Activated T-cell treated with anti-CD3 and anti-CD28 coated beads, Interleukin-2, amount 50 U/mL, for 72 hours (primary cell): ENCODE measurements at places on chromosomes 13 and 19.
A peak's percentile ranks its signal among the peaks of the same experiment; 100 is the strongest.

DNA sequence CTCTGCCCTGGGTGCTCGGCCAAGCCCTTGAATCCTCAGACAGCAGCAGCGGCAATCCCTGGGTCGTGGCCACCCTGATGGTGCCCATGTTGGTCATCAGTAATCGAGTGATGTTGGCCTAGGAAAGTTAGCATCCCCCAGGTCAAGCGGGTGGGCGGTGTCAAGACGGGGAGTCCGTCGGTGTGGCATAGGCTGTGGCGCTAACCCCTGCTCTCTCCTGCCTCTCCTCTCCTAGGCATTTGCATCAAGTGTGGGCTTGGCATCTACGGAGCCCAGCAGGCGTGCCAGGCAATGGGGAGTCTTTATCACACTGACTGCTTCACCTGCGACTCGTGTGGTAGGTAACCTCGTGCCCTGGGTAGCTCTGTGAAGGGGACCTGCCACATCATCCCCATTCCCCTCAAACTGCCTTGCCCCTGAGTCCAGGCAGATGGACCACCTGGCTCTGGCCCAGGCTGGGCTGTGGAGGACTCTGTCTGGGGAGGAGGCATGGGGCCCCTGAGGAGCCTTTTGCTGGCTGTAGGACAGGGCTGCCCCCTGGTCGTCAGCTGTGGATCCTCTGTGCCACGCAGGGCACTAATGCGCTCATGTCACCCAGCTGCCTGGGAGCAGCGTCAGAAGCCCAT is 8.7 kb downstream of the WTIP start:
- no peak overlapping the region for H3K4me3 ChIP-seq
- H3K4me1 ChIP-seq: no peaks in the 10 kb centered on the region
- no peak overlapping the region for H3K27ac ChIP-seq
- DNase-seq: no peak

DNA sequence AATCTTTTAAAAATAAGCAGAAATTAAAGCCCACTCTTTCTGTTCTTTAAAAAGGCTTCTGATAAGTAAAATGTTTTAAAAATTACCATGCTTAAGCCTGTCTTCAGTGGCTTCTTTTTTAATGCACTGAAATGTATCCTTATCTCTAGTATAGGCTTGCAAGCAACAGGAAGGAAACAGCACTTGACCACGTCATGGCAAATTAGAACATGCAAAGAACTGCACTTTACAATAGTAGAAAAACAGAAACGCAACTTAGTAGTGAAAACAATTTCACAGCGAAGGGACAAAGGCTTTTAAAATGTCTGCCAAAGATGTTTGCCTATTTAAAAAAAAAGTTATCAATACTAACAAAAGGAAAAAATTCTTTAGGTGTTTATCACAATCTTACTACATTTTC is 36.3 kb downstream of the ELF1 start:
- H3K36me3 ChIP-seq: peaks cover 16% of the 10 kb centered on the region
- DNase-seq: peak; percentile 58
- peak overlapping the region; percentile 90 for H3K4me3 ChIP-seq
- peak overlapping the region; percentile 100 for H3K27ac ChIP-seq
- no peaks in the 10 kb centered on the region for H3K27me3 ChIP-seq

- no peak overlapping the region for H3K4me3 ChIP-seq
- H3K27ac ChIP-seq: no peak overlapping the region
- H3K36me3 ChIP-seq: no peaks in the 10 kb centered on the region
- H3K27me3 ChIP-seq: no peaks in the 10 kb centered on the region
- DNase-seq: no peak
These were observed 393.8 kb downstream of the ITGBL1 start for GRCh38 chr13:101846249-101846648.

GRCh38 chr19:56732976-56733375 is 61.4 kb upstream of the ZNF835 start:
- no peak for DNase-seq
- H3K4me1 ChIP-seq: no peaks in the 10 kb centered on the region
- H3K36me3 ChIP-seq: peaks cover 36% of the 10 kb centered on the region

DNA sequence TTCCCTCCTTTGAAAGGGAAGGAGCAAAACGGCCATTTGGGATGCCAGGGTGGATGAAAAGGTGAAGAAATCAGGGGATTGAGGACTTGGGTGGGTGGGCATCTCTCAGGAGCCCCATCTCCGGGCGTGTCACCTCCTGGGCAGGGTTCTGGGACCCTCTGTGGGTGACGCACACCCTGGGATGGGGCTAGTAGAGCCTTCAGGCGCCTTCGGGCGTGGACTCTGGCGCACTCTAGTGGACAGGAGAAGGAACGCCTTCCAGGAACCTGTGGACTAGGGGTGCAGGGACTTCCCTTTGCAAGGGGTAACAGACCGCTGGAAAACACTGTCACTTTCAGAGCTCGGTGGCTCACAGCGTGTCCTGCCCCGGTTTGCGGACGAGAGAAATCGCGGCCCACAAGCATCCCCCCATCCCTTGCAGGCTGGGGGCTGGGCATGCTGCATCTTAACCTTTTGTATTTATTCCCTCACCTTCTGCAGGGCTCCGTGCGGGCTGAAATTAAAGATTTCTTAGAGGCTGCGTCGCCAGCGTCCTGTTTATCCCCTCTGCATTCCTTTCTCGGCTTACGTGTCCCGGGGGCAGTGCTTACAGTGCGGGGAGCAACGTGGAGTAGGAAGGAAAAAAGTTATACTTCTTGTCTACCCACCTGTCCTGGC is 15.2 kb upstream of the S1PR4 start:
- H3K36me3 ChIP-seq: peaks cover 23% of the 10 kb centered on the region
- H3K4me3 ChIP-seq: no peak overlapping the region
- no peaks in the 10 kb centered on the region for H3K27me3 ChIP-seq
- peak; percentile 74 for DNase-seq

DNA sequence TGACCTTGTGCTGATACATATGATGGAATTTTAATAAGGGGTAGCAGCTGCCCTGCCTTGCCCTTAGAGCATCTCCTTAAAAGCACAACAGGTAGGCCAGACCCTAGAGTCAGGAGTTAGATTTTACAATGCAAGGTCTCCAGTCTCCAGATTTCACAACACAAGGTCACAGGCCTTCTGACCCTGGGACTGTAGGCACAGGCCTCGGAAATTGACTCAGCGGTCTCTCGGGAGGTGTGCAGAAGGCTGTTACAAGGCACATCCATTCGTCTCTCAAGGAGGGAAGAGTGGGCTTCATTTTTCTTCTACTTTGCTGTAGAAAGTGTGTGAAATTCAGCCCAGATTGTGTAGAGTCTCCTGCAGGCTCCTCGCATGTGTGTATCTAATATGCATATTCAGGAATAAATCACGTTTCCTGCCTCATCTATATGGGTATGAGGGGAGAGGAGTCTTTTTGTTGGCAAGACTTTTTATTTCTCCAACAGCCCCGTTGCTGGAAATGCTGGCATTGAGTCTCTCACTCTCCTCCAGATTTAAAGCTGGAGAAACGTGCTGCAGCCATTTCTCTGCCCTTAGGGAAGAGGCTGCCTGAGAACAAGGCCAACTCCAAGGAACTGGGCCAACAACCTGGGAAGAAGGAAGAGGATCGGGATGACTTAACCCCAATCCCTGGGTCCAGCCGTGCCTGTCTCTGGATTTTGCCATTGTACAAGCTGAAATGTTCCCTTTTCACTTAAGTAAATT is 24.5 kb downstream of the UQCRFS1 start:
- H3K4me1 ChIP-seq: peaks cover 5% of the 10 kb centered on the region
- H3K27me3 ChIP-seq: peaks cover 10% of the 10 kb centered on the region
- no peak overlapping the region for H3K27ac ChIP-seq
- no peak overlapping the region for H3K4me3 ChIP-seq
- DNase-seq: no peak
- H3K36me3 ChIP-seq: no peaks in the 10 kb centered on the region
